HS-27A (cell line): ENCODE measurements at places on chromosomes 2 and 18.

GRCh38 chr2:217054791-217055190, 194.9 kb upstream of the TNP1 start:
- no peak for DNase-seq

GRCh38 chr2:28702878-28703277, 48.8 kb upstream of the PPP1CB start:
- no peak for DNase-seq

DNA sequence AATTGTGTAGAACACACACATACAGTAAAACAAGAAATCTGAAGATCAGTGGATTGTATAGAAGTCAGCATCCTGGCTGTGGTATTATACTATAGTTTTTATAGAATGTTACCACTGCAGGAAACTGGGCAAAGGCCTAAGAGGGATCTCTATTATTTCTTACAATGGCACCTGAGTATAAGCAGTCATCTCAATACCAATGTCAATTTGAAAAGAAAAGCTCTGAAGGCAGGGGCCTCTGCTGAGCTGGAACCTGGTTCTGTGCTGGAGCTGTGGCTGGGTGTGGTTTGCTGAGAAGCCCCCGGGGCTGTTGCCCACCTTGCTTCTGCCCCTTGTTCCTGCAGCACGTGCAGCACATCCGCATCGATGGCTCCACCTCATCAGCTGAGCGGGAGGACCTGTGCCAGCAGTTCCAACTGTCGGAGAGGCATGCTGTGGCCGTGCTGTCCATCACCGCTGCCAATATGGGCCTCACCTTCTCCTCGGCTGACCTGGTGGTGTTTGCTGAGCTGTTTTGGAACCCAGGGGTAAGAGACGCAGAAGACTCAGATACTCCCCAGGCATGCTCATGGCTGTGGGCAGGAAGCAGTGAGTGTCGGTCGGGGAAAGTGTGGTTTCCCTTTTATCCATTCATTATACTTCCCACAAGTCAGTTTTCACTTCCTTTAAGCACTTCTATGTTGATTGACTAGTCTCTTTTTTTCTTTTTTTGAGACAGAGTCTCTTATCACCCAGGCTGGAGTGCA, 23.5 kb upstream of the RPL37A start:
- DNase-seq: no peak

DNA sequence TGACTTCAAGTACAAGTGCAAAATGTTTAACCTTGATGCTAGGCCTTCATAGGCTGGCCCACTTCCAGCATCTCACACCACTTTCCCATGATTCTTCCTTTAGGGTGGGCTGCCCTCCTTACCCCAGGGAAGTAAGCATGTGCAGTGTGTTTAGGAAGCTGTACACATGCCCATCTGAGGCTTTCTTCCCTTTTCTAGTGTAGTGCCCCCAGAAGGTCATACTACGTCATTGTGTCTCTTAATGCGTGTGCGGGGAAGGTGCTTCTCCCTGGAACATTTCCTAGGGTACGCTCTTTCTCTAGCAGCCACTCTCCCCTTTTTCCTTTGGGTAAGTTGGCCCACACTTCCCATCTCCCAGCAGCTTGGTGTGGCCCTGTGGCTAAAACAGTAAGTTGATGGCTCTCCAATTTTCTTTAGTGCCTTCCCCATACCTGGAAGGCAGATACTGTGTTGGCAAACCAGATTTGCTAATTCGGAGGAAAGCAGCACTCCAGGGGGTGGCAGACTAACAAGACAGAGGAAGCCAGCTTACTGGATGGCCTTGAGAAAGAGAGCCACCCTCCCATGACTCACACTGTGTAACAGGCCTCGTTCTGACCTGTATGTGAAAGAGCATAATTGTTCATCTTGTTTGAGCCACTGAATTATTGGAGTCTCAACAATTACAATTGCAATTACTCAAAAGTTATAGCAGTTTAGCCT, 1.1 kb upstream of the SULT6B1 start:
- no peak for DNase-seq

DNA sequence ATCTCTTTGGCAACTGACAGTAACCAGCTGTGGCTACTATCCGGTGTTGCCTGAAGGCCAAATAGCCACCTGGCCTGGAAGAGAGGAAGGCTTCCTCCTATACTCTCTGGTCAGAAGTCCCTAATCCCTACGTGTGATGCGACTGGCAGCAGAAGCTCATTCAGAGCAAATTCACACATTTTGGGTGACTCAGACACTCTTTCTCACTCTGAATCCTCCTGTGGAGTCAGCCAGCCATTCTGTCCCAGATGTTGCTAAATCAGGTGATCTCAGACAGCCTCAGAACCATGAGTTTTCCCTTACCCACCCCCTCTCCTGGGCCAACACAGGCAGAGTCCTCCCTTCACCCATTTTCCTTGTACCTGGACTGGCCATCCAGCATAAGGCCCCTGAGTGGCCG, 34.7 kb downstream of the CFAP53 start:
- no peak for DNase-seq

DNA sequence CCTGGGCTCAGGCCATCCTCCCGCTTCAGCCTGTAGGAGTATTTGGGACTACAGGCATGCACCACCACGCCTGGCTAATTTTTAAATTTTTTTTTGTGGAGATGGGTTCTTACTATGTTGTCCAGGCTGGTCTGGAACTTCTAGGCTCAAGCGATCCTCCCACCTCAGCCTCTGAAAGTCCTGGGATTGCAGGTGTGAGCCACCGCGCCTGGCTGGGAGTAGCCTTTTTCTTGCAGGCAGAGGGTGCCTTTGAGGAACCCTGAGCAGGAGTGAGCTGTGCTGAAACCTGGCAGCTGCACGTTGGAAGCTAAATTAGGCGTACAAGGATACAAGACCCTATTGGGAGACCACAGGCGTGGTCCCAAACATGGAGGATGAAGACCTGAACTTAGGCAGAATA, 8.0 kb downstream of the CTDSP1 start:
- DNase-seq: no peak

GRCh38 chr18:13107074-13107473, 111.5 kb upstream of the LDLRAD4 start:
- DNase-seq: no peak

- DNase-seq: no peak
Measured at GRCh38 chr2:234453216-234453615, 43.7 kb downstream of the ARL4C start.

- DNase-seq: no peak
Measured at GRCh38 chr2:10331702-10332401, 29.1 kb downstream of the HPCAL1 start.

DNA sequence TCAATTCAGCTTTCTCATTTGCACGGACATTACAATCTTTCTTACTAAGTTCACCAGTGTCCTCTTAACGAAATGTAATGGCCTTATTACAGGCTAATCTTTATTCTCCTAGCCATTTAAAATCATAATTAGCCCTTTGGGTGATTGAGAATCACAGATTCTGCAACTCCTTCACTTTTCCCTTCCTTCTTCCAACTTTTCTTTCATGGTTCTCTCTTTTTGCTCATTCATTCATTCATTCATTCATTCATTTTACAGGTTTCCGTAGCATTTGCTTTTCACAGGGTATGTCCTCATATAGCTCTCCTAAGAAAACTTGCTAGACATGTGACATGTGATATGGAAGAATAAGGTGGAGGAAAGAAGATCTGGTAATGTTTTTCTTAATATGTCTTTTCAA, 16.0 kb downstream of the TBR1 start:
- no peak for DNase-seq

GRCh38 chr2:210722092-210722491, 165.7 kb downstream of the CPS1 start:
- DNase-seq: no peak

DNA sequence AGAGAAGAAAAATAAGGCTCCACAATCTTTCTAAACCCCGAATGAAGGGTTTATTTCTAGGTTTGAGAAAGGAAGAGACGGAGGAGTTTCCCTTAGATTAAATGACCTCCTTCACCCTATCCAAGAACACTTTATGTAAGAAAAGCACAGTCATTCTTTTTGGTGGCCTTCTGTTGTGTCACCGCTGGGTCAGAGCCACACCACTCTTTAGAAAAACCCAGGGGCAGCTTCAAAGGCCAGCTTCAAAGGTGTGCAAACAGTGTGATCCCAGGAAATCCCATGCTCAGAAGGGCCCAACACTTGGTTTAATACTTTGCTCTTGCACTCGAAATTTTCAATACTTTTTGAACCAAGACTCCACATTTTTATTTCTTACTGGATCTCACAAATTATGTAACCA, 7.1 kb downstream of the ST8SIA3 start:
- no peak for DNase-seq

DNA sequence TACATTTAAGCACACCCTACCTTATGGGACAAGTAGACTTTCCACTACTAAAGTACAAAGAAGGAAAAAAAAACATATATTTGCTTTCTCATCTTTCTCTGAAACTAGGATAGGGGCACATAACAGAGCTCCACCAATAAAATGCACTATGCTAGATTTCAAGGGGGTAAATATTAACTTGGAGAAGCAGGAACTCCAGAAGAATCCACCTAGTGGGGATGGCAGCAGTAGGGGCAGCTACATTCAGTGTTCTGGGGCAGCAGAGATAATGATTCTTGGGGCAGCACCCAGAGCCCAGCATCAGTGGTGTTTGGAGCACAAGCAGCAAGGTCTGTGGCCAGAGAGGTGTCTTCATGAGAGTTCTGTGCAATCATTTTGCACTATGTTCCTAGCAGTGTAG, 64.7 kb downstream of the DTNB start:
- DNase-seq: no peak

DNA sequence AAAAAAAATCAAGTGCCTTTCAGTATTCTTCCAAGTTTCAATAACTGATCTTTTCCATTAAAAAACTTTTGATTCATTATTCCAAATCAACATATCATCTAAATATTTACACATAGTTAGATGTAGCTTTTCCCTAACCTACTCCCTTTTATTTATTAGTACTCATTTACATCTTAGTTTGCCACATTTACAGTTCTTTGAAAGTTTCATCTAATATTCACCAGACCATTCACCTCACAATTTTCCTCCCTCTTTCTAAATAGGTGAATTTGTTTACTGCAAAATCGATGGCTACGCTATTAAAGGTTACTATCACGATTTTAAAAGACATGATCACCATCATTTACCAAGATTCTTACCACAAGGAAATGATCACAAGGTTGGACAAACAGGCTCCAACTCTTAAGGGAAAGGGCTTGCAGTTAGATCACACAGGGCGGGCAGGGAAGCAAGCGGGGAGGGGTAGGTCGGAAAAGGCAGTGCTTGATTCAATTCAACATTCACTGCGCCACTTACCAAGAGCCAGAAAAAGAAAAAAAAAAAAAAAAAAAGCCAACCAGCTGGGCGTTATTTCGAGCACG, 654 bp upstream of the MARCHF7 start:
- no peak for DNase-seq

- DNase-seq: no peak
Measured at GRCh38 chr2:207155516-207156444, 10.0 kb downstream of the KLF7 start.

DNA sequence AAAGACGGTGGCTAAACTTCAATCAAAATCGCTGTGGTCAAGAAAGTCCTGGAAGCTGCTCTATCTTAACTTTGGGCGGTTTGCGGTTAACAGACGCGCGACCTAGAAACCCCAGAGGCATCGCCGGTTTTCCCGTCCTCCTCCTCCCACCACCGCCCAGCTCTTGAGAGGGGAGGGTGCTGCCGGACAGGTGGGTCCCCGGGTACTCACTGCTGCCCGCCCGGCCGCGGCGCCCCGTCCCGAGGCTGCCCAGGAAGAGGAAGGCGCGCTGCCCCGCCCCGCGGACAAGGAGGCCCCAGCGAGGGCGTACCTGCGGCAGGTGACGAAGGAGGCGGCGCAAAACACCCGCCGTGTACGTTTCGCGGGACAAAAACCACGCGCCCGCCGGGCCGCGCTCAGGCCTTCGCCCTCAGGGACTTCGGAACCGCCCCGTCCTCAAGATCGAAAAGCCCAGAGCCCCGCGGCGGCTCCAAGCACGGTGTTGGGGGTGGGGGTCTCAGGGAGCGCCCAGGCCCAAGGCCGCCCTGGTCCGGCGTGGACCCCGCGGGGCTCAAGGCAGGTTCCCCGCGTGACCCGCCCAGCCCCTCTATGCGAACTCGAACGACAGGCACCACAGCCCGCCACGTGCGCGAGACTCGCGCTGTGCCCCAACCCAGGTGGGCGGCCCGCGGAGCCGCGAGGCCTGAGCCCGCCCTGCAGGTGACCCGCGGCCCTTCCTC, at the start of gene SH3YL1:
Gene SH3YL1, minus strand, starts transcription at position 259 of the 719 bp plus-strand sequence. Its CDS starts 48 bp downstream, at position 211.
- DNase-seq: no peak

DNA sequence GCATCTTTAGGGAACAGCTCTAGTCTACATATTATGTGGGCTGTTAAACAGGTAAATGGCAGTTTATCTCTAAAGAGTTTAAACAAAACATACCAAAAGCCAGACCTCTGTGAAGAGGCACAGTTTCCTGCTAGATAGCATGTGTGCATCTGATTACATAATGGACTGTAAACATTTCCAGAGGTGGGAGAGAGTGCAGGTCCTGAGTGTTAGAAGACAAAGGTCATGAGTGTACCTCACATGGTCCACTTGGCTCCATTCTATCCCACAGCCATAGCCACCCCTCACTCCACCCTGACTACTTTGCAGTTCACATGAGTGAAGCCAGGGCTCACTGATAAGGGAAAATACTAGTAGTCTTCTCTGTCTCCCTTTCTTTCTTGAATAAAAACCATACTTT, 233.4 kb downstream of the MTX2 start:
- DNase-seq: no peak

DNA sequence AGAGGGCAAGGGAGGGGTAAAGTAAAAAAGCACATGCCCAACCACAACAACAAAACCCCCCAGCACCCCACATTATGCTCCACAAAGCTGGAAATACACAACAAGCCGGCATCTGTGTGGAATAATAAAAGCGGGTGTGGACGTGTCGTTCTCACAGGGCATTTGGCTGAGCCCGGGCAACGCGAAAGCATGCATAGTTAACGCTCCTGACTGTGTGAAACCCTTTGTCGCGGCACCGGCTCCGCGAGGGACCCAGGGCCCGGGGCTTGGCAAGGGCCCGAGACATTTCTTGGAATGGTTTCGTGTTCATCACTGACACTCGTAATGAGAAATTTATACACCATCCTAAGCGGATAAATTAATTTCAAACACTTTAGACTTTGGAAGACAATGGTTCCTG, 165.6 kb downstream of the INHBB start:
- DNase-seq: no peak

GRCh38 chr18:22021701-22022100, 147.7 kb upstream of the GATA6 start:
- no peak for DNase-seq

- no peak for DNase-seq
Measured at GRCh38 chr2:101356055-101356454, 31.2 kb downstream of the CREG2 start.

- DNase-seq: no peak
Measured at GRCh38 chr2:154158101-154158500, 286.4 kb downstream of the GALNT13 start.

DNA sequence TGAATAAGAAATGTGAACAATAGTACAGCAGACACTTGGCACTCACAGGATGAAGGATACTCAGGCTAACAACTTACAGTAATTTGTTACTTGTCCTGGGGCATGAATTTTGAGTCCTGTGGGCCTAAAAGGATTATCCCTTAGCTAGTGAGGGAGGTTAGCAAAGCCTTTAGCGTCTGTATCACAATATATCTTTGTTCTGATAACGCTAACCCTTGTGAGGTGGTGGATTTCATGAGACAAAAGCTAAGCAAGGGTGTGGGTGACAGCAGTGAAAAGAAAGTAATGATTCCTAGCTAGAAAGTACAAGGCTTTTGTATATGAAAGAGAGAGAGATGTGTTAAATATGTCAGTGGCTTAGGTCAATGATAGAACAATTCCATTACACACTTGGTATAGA, 46.8 kb upstream of the TTC21B start:
- DNase-seq: no peak
